ENCODE measurements at places on chromosomes 7 and 10. TPM values are rescaled to one million over a fixed set of nuclear protein-coding genes. Genes with fewer than 3 reads are reported as not detected.

SFTPA1 gene
- not detected for total RNA-seq

TACR2 gene
- not detected for total RNA-seq

AKR1C3 gene
- 6.1 TPM for total RNA-seq

DNA sequence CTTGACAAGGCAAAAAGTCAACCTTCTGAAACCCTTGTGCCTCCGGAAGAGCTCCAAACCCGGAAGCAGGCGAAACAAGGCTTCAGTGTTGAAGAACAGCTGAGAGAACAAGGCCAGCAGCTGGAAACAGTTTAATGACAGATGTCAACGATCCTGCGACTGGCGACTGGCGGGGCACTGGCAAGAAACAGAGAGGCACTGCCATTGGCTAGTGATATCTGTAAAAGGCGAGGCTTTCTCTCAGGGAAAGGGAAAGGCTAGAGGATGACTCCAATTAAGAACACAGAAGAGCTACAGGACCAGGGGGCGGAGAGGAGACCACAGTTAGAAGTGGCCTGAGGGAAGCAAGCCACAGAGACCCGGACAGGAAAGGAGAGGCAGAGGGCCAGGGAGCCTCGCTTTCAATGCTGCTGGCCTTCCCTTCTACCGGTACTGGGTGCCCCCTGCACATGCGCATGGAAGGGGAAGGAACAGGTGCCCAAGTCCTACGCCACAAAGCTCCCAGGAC, 19.4 kb downstream of the ITGB1 start:
- peaks cover 16% of the 10 kb centered on the region for H3K36me3 ChIP-seq
- H3K4me1 ChIP-seq, result peaks cover 8% of the 10 kb centered on the region
- H3K4me3 ChIP-seq, result no peak overlapping the region
- peak overlapping the region; percentile 63 for H3K27ac ChIP-seq
- peak; percentile 63 for DNase-seq

GRCh38 chr7:98881561-98882315, 3.4 kb downstream of the TRRAP start:
- no peak overlapping the region for H3K27ac ChIP-seq
- H3K27me3 ChIP-seq, result no peaks in the 10 kb centered on the region
- H3K4me3 ChIP-seq, result no peak overlapping the region
- peaks cover 58% of the 10 kb centered on the region for H3K36me3 ChIP-seq
- no peak for DNase-seq

GRCh38 chr7:1899196-1899595, 229.1 kb downstream of the ELFN1 start:
- no peaks in the 10 kb centered on the region for H3K4me1 ChIP-seq
- H3K27me3 ChIP-seq, result no peaks in the 10 kb centered on the region
- no peak for DNase-seq
- H3K27ac ChIP-seq, result peak overlapping the region; percentile 38

CUTC gene
- total RNA-seq, result 20.9 TPM

DNA sequence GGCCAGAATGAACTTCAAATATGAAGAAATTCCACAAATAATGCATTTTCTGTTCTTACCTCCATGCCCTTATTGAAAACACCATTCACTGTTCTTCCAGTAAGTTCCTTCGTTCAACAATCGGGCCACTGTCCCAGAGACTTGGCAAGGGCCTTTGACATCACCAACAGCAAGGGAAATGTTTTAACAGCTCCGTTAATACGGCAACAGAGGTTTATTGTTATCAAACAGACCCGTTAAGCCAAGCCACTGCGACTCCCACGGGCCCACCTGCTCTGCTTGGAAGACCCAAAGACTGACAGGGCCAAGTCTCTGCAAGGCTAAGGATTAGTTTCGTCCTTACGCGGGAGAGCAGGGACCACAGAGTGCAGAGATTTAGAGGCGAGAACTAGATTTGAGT, 43.4 kb upstream of the LYZL1 start:
- H3K4me3 ChIP-seq, result no peak overlapping the region
- H3K27me3 ChIP-seq, result no peaks in the 10 kb centered on the region
- no peak overlapping the region for H3K27ac ChIP-seq
- DNase-seq, result no peak

DNA sequence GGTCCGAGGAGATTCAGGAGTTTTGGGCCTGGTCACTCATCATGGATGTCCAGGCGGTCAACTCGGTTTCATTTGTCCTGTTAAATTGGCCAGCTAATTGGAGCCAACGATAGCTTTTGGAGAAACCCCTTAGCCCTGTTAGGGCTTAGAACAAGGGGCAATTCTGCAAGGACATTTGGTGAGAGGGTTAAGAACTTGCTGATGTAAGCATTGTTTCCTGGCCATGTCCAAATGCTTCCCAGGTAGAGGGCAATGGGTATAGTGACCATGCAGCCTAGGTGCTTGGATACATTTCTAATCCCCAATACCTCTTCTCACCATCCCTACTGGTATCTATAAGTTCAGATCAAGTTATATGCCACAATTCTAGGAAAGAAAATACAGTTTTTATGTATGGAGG, 131.5 kb downstream of the RPS24 start:
- H3K27ac ChIP-seq, result no peak overlapping the region
- DNase-seq, result no peak
- no peaks in the 10 kb centered on the region for H3K36me3 ChIP-seq
- no peaks in the 10 kb centered on the region for H3K27me3 ChIP-seq

TMEM213 gene
- total RNA-seq, result not detected

GRCh38 chr7:103879411-103879810, 110.0 kb downstream of the RELN start:
- no peaks in the 10 kb centered on the region for H3K36me3 ChIP-seq
- no peak overlapping the region for H3K27ac ChIP-seq
- no peak for DNase-seq
- H3K4me1 ChIP-seq, result no peaks in the 10 kb centered on the region
- no peaks in the 10 kb centered on the region for H3K27me3 ChIP-seq

DNA sequence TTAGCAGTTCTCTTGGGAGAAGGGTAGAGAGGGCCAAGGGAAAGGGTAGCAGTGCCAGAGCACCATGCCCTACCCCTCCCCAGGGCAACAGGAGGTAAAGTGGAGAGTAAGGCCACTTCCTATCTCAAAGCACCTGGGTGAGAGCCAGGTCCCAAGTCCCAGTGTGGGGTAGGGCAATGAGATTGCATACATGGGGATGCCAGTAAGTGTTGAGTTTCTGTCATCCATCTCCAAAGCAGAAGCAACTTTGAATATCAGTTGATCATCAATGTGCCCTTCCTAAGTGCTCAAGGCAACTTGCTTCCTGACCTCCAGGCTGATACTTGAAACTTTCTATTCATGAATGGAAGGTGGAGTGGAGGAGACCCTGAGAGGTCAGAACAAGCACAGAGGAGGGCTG, 2.2 kb upstream of the CAMK2G start:
- H3K27me3 ChIP-seq, result peaks cover 13% of the 10 kb centered on the region
- peaks cover 10% of the 10 kb centered on the region for H3K36me3 ChIP-seq
- H3K27ac ChIP-seq, result no peak overlapping the region
- H3K4me3 ChIP-seq, result no peak overlapping the region
- no peak for DNase-seq

IGFBP1 gene
- total RNA-seq, result not detected

SKIDA1 gene
- total RNA-seq, result 6.6 TPM

- no peak overlapping the region for H3K27ac ChIP-seq
- peaks cover 31% of the 10 kb centered on the region for H3K36me3 ChIP-seq
- no peak for DNase-seq
- H3K4me1 ChIP-seq, result peaks cover 13% of the 10 kb centered on the region
Measured at GRCh38 chr10:73865459-73866442, 8.6 kb downstream of the CAMK2G start.

DNA sequence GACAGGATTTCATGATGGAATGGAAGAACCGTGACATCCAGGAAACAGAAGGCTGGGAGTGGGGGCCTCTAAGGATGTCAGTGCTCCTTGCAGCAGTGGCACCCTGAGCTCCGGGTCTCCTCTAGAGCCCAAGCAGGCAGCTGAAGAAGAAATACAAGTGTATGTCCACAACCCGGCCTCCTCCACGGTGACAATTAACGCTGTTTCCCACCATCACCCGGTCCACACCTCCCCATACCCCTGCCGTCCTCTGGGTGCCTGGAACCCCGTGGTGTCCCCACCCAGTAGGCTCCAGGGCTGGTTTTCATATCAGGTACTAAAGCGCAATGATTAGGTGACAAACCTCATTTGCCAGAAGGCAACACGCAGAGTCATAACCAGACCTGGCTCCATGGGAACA, 30.3 kb downstream of the GRID1 start:
- DNase-seq, result no peak
- no peaks in the 10 kb centered on the region for H3K4me1 ChIP-seq
- no peaks in the 10 kb centered on the region for H3K36me3 ChIP-seq

GRCh38 chr10:107894516-107894915, 730.0 kb upstream of the SORCS1 start:
- no peak overlapping the region for H3K27ac ChIP-seq
- H3K36me3 ChIP-seq, result no peaks in the 10 kb centered on the region
- DNase-seq, result no peak
- H3K4me1 ChIP-seq, result peaks cover 5% of the 10 kb centered on the region
- H3K4me3 ChIP-seq, result no peak overlapping the region

DNA sequence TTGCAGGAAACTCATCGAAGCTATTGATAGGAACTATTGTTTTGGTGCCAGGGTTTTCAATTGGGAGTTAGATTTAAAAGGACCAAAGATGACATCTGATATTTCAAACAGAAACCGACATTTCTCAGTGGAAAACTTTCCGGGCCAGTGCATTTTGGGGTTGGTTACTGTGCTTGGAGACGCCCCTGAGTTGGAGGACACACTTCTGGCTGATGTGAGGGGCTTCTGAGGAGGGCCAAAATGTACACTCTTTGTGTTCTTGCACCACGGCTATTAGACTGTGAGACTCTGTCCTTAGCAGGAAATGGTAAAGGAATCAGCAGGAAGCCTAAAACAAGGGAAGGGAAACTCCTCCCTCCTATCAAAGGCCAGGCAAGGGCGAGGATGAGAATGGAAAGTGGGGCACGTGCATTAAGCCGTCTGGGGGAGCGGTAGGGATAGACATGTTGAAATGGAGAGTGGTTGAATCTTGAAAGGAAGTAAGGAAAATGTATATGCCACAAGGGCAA, 1.8 kb upstream of the SRGN start:
- DNase-seq, result no peak
- no peak overlapping the region for H3K4me3 ChIP-seq
- no peak overlapping the region for H3K27ac ChIP-seq
- no peaks in the 10 kb centered on the region for H3K36me3 ChIP-seq
- H3K4me1 ChIP-seq, result peaks cover 3% of the 10 kb centered on the region
- no peaks in the 10 kb centered on the region for H3K27me3 ChIP-seq

OR9A2 gene
- total RNA-seq, result not detected

PAOX gene
- total RNA-seq, result 9.7 TPM

GRCh38 chr7:28835800-28836199, 122.3 kb downstream of the TRIL start:
- no peaks in the 10 kb centered on the region for H3K36me3 ChIP-seq
- no peak overlapping the region for H3K27ac ChIP-seq
- H3K27me3 ChIP-seq, result no peaks in the 10 kb centered on the region
- DNase-seq, result no peak
- H3K4me1 ChIP-seq, result no peaks in the 10 kb centered on the region

TRIM50 gene
- total RNA-seq, result not detected

DNA sequence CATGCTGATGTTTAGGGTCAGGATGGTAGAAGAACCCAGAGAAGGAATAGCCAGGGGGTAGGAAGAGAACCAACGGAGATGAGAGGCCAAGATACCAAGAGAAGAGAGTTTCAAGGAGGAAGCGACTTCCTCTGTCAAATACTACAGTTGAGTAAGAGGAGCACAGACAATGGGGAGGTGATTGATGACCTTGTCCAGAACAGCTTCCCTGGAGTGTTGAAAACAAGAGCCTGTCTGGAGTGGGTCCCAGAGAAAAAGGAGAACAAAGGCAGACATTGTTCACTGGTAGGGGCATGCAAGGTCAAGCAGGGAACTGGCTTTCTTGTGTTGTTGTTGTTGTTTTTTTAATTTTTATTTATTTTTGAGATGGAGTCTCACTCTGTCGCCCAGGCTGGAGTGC, 9.6 kb upstream of the TRIM56 start:
- peak overlapping the region; percentile 64 for H3K27ac ChIP-seq
- DNase-seq, result no peak

- no peak for DNase-seq
- no peaks in the 10 kb centered on the region for H3K27me3 ChIP-seq
- H3K4me1 ChIP-seq, result peaks cover 11% of the 10 kb centered on the region
- H3K4me3 ChIP-seq, result no peak overlapping the region
Measured at GRCh38 chr7:44398953-44399574, 73.7 kb upstream of the CAMK2B start.

NPS gene
- not detected for total RNA-seq

- H3K27me3 ChIP-seq, result no peaks in the 10 kb centered on the region
- no peaks in the 10 kb centered on the region for H3K4me1 ChIP-seq
- no peaks in the 10 kb centered on the region for H3K36me3 ChIP-seq
- no peak overlapping the region for H3K27ac ChIP-seq
- no peak for DNase-seq
Measured at GRCh38 chr7:81698965-81699364, 70.9 kb downstream of the HGF start.

ACBD7 gene
- total RNA-seq, result 8.5 TPM

DNA sequence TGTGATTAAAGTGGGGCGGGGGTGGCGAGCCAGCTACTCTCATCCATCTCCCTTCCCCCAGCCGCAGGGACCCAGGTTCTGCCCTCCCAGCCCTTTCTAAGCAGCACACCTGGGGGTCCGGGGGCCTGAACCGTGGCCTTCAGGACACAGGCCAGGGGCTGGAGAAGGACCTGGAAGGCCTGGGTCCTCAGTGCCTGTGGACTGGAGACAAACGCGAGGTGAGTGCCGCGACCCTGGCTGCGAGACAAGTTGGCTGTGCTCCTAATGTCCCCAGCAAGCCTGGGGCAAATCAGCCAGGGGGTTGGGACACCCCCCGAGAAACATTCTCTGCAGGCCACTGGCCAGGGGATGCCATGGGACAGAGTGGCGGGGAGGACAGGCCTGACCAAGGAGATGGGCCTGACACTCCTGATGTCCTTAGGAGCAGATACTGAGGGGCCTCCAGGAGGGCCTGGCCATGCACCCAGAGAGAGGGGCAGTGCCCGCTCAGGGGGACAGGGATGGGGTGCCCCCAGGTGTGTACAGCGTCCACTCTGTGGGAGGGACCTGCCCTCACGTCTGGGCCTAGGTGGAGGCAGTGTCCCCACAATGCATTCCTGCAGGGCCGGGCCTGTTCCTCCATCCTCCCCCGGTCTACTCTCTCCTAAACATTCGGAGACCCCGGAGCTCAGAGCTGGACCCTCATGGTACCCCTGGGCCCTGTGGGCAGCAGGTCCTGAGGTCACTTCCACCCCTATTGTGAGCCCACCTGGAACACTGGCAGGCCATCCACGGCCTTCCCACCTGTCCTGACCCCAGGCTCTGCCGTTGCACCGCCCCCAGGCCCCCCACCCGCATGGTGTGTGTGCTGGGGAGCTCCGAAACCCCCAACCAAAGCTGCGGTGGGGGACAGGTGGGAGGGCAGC, 13.1 kb downstream of the BRAT1 start:
- peaks cover 14% of the 10 kb centered on the region for H3K36me3 ChIP-seq
- no peak for DNase-seq
- H3K4me1 ChIP-seq, result no peaks in the 10 kb centered on the region
- H3K27me3 ChIP-seq, result no peaks in the 10 kb centered on the region
- H3K27ac ChIP-seq, result no peak overlapping the region

- H3K27ac ChIP-seq, result no peak overlapping the region
- no peaks in the 10 kb centered on the region for H3K36me3 ChIP-seq
- H3K4me1 ChIP-seq, result no peaks in the 10 kb centered on the region
- no peaks in the 10 kb centered on the region for H3K27me3 ChIP-seq
- no peak overlapping the region for H3K4me3 ChIP-seq
Measured at GRCh38 chr10:129465796-129466702, 992 bp upstream of the MGMT start.

GRCh38 chr7:77940647-77941046, 142.1 kb downstream of the PHTF2 start:
- H3K27ac ChIP-seq, result no peak overlapping the region
- no peaks in the 10 kb centered on the region for H3K36me3 ChIP-seq
- no peaks in the 10 kb centered on the region for H3K27me3 ChIP-seq
- DNase-seq, result peak; percentile 65

FAM13C gene
- total RNA-seq, result 2.5 TPM

SDK1 gene
- 22.7 TPM for total RNA-seq

All from endodermal cell (in vitro differentiated cells).